Esophagus mucosa (tissue), 1 donor: ENCODE measurements at places on chromosomes 6 and 20. TPM values are rescaled to one million over a fixed set of nuclear protein-coding genes. Genes with fewer than 3 reads are reported as not detected.

GRCh38 chr6:160940197-160940596 is 51.4 kb upstream of the MAP3K4 start:
- peak; percentile 23 for ATAC-seq

DNA sequence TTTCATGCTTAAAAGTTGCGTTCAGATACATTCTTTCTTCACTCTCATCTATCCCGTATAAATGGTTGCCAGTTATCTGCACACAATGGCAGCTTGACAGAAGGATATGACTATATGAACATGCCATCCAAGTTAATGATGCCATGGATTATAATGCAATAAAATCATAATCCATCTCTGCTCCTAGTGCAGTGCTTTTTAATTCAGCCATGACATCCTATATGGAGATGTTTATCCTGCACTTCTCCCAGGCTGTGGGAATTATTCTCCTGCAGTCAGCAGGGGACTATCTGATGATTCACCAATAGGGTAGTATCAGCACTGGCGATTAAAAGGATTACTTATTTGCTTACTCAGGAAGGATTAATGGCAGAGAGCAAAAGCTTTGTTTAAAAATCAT is 273.8 kb downstream of the SAMD5 start:
- ATAC-seq: peak; percentile 98

GRCh38 chr20:57259938-57260921 is 6.2 kb downstream of the BMP7 start:
- no peak for ATAC-seq

DNA sequence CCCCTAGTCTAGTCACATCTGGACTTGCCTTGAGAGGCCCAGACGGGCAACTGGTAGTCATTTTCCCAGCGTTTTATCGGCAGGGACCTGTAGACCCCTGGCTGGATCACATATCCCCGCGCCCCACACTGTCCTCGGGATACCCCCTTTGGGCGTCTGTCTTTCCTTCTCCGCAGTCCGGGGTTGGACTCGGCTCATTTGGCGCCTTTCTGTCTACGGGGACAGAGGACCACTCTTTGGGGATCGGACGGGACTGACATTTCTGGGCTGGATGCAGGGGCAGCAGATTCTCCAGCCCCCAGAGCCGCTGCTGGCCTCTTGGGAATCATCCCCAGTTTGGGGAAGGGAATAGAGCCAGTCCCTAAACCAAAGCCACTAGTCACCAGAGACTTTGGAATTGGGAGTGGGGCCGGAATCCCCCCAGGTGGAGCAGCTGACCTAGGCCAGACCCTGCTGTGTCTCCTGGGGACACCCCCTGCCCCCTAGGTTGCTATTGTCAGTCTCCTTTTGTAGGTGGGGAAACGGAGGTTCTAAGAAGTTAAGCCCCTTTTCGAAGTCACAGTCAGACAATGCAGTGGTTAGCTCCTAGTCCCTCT is 734 bp downstream of the FAM110A start:
- peak; percentile 3 for ATAC-seq

- no peak for ATAC-seq
Observed at GRCh38 chr6:100568255-100568654, 103.5 kb upstream of the SIM1 start.

DNA sequence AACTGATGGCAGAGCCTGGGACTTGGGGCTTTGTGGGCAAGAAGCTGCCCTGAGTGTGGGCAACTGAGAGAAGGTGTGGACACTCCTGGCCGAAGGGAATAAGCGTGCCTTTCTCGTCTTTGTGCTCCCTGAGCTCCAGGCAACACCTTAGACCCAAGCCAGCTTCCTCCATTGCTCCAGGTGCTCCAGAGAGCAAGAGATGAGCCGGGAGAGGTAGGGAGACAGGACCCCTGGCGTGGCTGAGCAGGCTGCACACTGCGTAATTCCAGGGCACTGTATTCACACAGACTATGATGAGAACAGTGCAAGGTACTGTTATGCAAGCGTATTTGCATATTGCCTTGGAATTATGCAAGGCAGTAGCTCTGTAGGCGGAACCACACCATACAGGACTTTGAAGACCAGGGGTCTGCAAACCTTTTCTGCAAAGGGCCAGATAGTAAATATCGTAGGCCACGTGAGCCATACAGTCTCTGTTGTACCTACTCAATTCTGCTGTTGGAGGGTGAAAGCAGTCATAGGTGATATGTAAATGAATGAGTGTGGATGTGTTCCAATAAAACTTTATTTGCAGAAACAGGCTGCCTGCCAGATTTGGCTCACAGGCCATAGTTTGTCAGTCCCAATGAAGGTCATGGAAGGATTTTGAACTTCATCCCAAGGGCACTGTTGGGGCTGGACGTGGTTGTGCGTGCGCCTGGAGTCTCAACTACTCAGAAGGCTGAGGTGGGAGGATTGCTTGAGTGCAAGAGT is 42.1 kb upstream of the FAM83D start:
- ATAC-seq: no peak

GRCh38 chr6:133218852-133219251 is 22.3 kb upstream of the EYA4 start:
- ATAC-seq: no peak

DNA sequence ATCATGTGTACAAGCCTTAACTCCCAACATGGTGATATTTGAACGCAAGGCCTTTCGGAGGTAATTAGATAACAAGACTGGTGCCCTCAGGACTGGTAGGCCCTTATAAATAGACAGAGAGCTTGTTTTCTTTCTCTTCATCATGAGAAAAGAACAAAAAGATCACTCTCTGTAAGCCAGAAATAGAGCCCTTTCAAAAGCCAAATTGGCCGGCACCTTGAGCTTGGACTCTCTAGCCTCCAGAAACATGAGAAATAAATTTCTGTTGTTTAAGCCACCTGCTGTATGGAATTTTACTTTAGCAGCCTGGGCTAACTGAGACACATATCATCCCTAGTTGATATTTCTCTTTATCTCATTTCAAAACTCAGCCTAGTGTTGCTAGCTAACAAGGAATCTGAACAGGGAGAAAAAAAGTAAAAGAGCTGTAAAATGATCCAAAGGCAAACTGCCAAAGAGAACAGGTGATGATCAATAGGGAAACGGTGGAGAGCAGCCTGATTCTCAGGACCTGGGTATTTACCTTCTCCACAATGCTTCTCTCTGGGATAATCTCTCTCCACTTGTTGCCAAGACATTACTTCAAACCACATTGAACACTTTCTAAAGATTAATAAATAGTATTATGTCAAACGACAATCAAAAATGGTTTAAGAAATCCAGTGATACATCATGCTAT is 6.1 kb downstream of the COL21A1 start:
- ATAC-seq: no peak

DNA sequence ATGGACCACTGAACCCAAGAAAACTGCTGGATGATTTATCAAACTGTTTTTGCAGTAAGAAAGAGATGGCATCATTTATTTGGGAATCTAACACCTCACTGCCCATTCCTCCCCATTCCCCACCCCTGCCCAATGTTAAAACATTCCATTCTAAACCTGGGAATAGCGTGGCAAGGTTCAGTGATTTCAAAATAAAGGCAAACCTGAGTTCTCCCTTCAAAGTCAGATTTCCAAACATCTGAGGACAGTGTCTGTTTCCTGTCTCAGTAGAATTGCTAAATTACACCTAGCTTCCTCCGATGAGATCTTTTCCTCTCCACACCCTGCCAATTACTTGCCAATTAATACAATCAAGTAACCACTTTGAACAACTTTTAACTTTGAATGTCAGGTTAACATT is 127.4 kb upstream of the ARMC2 start:
- no peak for ATAC-seq

DNA sequence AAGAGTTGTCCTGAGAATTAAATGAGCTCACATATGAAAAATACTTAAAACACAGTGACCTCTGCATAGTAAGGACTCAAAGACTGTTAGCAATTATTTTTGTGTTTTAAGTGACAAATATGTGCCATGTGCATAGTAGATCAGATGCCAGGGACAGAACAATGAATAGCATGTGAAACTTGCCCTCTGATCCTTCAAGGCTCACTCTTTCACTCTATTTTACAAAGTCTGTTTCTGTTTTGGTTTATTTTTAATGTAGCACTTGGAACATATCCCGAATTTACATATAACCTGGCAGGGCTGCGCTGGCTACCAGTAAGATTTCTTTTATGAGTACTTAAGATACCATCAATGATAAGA is 135.5 kb upstream of the TNFAIP3 start:
- ATAC-seq: no peak

- ATAC-seq: no peak
Observed at GRCh38 chr20:8505476-8506200, 373.6 kb downstream of the PLCB1 start.

The HAO1 gene
- total RNA-seq: not detected

The HS3ST5 gene
- not detected for total RNA-seq

The CRYBG1 gene
- total RNA-seq: 124 TPM
